Hematopoietic multipotent progenitor cell treated with erythropoietin and hydrocortisone succinate and interleukin-3 and kit ligand, for 17 days (in vitro differentiated cells): ENCODE measurements at places on chromosomes 7 and 10.

DNA sequence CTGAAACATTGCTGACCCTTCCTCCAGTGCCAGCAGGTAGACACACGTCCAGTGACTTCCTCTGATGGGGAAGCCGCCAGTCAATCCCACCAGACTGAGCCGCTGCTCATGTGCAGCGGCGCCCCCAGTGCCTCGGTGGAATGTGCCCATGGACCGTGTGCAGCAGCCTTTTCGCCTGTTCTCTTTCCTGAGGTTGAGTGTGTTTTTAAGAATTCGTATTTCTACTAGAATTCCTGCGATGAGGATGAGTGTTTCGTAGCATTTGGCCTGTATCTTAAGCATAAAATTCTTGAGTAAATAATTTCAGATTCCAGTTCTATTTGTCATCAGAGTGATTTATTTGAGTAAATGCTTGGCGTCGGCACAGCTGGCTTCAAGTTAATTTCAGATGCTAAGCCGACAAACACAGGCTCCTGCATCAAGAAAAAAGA is 35.4 kb downstream of the BNIP3 start:
- no peak for DNase-seq

- no peak for DNase-seq
Observed at GRCh38 chr7:79610748-79611304, 157.4 kb upstream of the MAGI2 start.

DNA sequence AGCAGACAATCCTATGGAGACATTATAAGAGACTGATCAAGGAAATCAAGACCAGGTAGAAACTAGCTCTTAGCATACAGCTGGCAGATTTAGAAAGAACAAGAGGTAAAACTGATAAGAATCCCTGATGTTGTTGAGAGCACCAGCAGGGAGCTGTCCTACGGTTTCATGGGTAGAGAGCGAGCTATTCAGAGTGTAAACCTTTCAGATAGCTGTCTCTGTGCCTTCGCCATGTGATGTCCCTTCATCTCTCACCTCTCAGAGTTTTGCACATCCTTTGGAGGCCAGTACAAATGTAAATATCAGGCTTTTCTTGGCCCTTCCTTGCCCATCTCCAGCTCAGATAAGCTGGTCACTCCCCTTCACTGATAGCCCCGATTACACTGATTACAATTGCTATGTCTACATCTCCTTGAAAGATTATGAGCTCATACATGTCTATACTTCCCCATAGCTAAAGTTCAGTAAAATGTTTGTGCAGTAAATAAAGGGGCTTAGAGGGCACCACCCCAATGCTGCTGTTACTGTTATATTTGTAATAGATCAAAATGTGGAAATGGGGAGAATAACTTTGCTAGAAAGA is 21.9 kb downstream of the THSD7A start:
- no peak for DNase-seq

GRCh38 chr10:89092439-89092838 is 101.8 kb downstream of the FAS start:
- DNase-seq, result no peak

DNA sequence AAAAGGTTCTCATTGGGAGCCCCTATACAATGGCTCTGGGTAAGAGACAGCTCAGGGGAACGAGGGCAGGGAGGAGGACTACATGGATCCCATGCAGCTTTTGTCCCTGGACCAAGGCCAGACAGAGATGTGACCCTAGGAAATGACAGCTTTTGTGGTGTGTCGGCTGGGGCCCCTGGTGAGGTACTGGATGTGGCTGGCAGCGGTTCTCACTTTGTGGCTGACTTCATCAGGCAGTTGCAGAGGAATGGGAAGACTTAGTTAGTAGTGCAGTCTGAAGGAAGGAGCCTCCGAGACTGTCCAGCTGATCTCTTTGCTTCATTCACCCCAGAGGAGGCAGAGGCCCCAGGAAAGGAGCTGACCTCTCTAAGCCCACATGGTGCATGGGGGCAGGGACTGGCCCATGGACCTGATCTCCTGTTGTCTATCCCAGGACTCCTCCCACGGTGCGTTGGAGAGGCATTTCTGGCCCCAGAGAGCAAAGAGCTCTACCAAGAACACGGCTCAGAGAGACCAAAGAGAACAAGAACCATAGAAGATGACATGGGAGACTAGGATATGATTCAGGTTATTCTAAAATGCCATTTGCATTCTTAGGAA is 202.9 kb downstream of the RPS24 start:
- DNase-seq, result no peak

- no peak for DNase-seq
Observed at GRCh38 chr7:11665357-11665756, 166.6 kb downstream of the THSD7A start.

DNA sequence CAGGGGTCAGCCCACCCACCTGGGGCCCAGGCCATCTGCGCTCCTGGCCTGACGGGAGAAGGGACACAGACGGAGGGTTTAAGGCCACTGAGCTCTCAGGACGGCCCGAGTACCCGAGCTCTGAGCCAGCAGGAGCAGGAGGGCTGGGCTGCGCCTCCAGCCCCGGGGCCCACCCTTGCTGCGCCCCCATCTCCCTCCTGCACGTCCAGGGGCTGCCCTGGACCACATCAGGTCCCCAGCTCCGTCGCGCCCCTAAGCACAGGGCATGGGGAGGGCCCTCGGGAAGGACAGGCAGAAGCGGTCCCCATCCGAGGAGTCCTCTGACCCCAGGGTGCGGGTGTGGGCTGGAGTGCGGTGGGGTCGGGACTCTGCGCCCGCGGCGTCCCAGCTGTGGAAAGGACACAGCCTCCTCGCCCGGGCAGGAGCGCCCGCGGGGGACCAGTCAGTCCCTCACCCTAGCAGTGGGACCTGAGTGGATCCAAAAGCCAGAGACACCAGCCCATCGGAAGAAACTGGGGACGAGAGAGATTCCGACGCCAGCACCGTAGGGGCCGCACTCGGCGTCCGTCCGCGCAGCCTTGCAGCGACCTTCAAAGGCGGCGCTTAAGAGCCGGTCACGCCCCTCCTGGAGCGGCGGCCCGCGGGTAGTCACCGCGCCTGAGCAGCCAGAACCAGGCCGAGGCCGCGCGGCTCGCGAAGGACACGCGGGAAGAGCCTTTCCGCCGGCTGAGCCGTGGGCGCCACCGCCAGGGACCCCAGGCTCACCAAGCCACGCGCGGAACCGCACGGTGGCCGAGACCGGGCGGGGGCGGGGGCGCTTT is 15.9 kb downstream of the CAMK2B start:
- no peak for DNase-seq

DNA sequence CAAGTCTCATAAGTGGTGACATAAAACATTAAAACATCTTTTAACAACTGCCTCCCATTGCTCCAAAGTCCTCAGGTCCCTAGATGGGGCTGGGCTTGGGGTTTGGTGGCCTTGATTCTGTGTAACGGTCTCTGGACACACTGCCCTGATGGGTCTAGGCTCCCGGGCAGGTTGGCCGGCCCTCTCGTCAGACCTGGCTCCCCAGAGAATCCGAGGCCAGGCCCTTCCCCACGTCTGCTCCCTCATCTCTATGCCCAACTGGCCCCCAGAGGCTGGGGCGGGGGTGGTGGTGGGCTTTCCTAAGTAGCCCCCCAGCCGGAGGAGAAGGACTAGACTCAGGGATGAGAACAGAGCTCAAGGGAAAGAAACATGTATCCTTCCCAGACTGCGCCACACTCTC is 31.5 kb upstream of the EFCAB10 start:
- DNase-seq, result no peak

GRCh38 chr10:110671788-110672579 is 27.8 kb downstream of the RBM20 start:
- peak; percentile 40 for DNase-seq

DNA sequence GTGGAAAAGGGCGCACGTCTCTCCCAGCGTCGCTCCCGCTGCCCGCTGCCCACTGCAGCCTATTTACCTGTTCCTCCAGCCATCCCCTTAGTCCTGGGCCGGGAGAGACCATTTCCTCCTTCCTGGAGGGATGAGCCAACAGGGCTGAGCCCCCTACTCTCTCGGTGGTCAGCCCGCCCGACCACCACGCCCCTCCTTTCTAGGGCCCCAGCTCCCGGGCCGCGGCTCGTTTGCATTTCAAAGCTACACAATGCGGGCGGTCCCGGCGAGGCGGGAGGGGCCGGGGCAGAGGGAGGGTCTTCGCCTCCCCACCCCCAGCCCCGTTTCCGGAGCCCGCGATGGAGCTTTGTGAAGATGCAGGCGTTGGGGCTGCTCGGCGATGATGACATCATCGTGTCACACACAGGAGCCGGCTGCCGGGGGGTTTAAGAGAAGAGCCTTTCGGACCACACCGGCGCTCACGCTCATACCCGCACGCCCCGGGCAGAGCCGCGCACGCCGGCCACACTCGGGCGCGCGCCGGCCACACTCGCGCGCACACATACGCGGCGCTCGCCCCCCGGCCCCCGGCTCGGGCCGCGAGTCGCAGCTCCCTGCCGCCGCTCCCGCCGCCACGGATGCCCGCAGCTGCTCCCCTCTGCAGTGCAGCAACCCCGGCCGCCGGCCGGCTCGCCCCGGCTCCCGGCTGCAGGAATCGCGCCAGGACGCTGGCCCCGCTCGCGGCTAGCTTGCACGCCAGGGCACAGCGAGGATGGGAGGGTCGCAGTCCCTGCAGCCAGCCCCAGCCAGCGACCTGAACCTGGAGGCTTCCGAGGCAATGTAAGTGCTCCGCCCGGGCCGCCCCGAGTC is 107.7 kb upstream of the BTBD16 start:
- no peak for DNase-seq

GRCh38 chr10:120941501-120941900 is 90.3 kb downstream of the WDR11 start:
- DNase-seq, result no peak

GRCh38 chr7:48755061-48755555 is 169.2 kb upstream of the CDC14C start:
- DNase-seq, result no peak

- no peak for DNase-seq
Observed at GRCh38 chr10:12501841-12502525, 152.6 kb downstream of the CAMK1D start.

GRCh38 chr7:103687951-103688350 is 241.9 kb upstream of the SLC26A5 start:
- DNase-seq, result no peak

GRCh38 chr7:23357190-23358093 is 58.3 kb downstream of the MALSU1 start:
- DNase-seq, result no peak

- DNase-seq, result no peak
Observed at GRCh38 chr7:73577627-73578341, 595 bp downstream of the TBL2 start.

DNA sequence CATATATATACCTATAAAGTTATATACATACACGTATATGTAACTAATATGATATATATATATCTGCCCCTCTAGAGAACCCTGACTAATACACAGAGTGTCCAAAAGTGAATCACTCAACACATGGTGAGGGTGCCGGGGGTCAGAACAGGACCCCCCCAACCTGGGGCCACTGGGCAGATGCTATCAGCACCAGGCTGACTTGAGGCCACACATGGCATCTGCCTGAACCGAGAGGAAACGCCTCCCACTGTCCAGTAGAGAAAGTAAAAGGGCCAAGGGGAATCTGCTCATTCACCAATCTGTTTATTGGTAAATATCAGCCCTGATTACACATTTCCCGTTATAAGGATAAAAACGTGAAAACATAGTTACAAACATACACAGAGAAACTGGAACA is 218.3 kb downstream of the PTPRN2 start:
- DNase-seq, result no peak

- DNase-seq, result no peak
Observed at GRCh38 chr7:481219-481930, 38.3 kb downstream of the PDGFA start.

DNA sequence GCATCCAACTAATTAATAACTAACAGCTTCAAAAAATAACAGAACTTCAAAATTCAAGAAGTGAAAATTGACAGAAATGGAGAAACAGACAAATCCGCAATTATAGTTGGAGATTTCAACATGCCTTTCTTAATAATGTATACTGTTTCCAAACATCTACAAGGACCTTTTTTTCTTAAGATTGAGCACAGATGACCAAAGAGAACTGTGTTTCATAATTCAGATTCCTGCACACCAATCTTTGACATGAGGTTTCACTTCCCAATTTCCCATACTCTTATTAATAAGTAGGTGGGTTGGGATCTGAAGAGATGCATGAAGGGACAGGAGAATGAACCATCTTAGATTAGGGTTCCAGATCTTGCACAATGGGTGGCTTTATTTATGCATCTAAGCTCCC is 24.9 kb upstream of the GIMAP7 start:
- no peak for DNase-seq

DNA sequence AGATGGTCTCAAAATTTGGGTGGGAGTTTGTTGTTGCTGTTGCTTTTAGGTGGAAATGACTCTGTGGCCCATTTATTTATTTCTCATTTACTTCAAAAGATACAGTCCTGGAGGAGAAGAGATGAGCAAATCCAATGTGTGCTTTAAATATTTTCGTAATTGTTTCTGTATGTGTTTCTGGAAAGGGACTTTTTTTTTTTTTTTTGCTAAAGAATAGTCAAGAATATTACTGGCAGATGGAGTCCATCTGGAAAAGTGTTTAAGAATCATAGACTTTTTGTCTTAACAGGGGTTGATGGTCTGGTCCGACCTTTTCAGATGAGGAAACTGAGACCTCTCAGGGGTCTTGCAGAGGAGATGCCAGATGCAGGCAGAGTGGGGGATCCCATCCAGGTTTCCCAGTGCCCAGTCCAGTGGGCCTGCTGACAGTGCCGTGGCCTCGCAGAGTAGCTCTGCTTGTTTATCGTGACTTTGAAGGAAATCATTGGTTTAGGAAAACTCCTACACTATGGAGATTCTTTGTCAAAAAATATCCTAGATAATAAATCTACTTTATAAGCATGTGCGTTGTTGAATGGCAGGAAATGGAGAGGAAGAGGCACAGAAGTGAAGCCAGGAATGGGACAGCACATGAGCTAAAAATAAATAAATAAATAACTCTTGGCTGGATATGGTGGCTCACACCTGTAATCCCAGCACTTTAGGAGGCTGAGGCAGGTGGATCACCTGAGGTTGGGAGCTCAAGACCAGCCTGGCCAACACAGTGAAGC is 164.3 kb upstream of the SVIL start:
- no peak for DNase-seq

- no peak for DNase-seq
Observed at GRCh38 chr7:49772916-49773217, 571 bp upstream of the VWC2 start.

GRCh38 chr10:73576890-73577591 is 14.1 kb downstream of the USP54 start:
- DNase-seq, result no peak

DNA sequence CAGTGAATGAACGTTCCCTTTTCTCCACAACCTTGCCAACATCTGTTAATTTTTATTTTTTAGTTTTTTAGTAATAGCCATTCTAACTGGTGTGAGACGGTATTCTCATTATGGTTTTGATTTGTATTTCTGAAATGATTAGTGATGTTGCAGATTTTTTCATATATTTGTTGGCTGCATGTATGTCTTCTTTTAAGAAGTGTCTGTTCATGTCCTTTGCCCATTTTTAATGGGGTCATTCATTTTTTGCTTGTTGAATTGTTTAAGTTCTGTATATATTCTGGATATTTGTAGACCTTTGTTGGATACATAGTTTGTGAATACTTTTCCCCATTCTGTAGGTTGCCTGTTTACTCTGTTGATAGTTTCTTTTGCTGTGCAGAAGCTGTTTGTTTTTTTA is 73.9 kb upstream of the MSRB2 start:
- DNase-seq, result no peak

GRCh38 chr7:681551-682307 is 44.8 kb upstream of the DNAAF5 start:
- DNase-seq, result no peak
